ENCODE measurements at places on chromosomes 7 and 10. TPM values are rescaled to one million over a fixed set of nuclear protein-coding genes. Genes with fewer than 3 reads are reported as not detected.

IQUB gene
- polyA plus RNA-seq: 0.64 TPM

DNA sequence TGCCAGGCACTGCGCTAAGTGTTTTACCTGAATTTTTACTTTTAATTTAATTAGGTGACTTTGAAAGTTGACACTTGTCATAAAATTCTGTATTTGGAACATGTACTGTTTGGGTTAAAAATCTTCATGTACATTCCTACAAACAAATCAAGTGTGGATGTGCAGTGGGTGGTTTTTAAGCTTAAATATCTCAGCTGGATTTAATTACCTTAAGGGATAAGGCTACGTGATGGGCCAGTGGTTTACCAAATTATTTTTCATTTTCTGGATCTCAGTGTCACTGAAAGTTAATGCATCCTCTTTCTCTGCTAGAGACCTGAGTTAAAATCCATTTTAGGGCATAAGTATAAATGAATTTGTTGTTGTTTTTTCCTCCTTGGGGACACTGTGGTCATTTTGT lies 51.1 kb downstream of the EXOC4 start:
- no peak for DNase-seq

DNA sequence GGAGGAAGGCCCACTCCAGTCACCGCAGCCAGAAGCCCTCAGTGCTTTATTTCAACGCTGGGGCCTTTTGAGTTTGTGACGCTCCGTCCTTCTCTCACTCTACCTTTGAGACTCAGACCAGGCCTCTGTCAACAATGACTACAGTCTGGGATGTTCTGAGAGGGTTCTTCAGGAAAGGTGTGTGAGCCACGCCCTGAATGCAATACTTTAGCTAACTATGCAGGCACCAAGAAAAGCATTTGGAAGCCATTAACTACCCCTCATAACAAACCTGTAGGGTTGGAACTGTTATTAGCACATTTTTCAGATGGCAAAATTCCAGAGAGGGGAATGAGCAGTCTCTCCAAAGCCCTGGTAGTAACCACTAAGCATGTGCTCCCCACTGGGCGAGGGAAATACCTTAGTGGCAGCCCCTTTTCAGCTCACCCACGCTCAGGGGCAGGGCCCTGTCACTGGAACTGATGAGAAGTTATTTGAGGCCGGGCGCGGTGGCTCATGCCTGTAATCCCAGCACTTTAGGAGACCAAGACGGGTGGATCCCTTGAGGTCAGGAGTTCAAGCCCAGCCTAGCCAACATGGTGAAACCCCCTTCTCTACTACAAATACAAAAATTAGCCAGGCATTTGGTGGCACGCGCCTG lies 5.7 kb upstream of the ARPC1B start:
- no peak for DNase-seq

DNA sequence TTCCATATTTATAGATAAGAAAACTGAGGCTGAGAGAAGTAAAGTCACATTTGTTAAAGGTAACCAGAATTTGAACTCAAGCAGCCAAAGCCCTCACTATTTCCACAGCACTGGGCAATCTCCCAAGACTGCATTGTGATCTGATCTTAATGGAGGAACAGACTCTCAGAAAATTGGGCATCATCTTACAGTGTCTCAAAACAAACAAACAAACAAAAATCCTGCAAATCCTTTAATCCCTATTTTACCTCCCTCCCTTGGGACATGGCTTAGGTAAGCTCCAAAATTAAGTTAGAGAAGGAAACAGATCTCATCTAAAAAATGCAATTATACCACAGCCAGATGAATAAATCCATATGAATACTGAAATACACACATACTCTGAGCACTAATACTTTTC lies 57.5 kb downstream of the FHIP2A start:
- no peak for DNase-seq

GRCh38 chr7:7272294-7272693 lies 90.0 kb downstream of the C1GALT1 start:
- DNase-seq: no peak

Data from adrenal gland (tissue), 19 donors.